ENCODE measurements at places on chromosomes 2 and 18. TPM values are rescaled to one million over a fixed set of nuclear protein-coding genes. Genes with fewer than 3 reads are reported as not detected.

The CRYBA2 gene
- total RNA-seq = not detected

The NEU2 gene
- total RNA-seq = not detected

The TCF23 gene
- total RNA-seq = not detected

The NAT8 gene
- not detected for total RNA-seq

The PRKAG3 gene
- not detected for total RNA-seq

The SLC11A1 gene
- total RNA-seq = 0.35 TPM

The LRRC30 gene
- not detected for total RNA-seq

The SLC9A4 gene
- 0.85 TPM for total RNA-seq

The NDUFV2 gene
- 215 TPM for total RNA-seq

The CD207 gene
- total RNA-seq = not detected

The SS18 gene
- total RNA-seq = 52.2 TPM

The PCARE gene
- not detected for total RNA-seq

The RIT2 gene
- total RNA-seq = not detected

The IL1R2 gene
- total RNA-seq = 3.8 TPM

The GPR39 gene
- total RNA-seq = 14.1 TPM

The KANSL3 gene
- 52.0 TPM for total RNA-seq

The MLPH gene
- 283 TPM for total RNA-seq

The AFF3 gene
- not detected for total RNA-seq

The BMP10 gene
- not detected for total RNA-seq

The SIX3 gene
- total RNA-seq = 1.4 TPM

The LHCGR gene
- not detected for total RNA-seq

The CD8A gene
- 0.28 TPM for total RNA-seq

The GKN1 gene
- total RNA-seq = not detected

The CLIP4 gene
- total RNA-seq = 107 TPM

The RNF125 gene
- total RNA-seq = 0.15 TPM

The WDR7 gene
- 5.9 TPM for total RNA-seq

The SIGLEC15 gene
- total RNA-seq = 1.0 TPM

The SPATS2L gene
- 189 TPM for total RNA-seq

The KCMF1 gene
- total RNA-seq = 97.8 TPM

The IL1F10 gene
- not detected for total RNA-seq

The STPG4 gene
- total RNA-seq = 6.5 TPM

The PSMA8 gene
- not detected for total RNA-seq

The REG3A gene
- total RNA-seq = not detected

All from PC-9 (cell line).